Aortic smooth muscle cell (primary cell): ENCODE measurements at places on chromosomes 6 and 20. TPM values are rescaled to one million over a fixed set of nuclear protein-coding genes. Genes with fewer than 3 reads are reported as not detected.

Gene RIPPLY2
- total RNA-seq: not detected in 2 replicates

Gene SNAI1
- 0.68 and 0.79 TPM in 2 replicates for total RNA-seq

Gene RAB44
- under 0.01 TPM in 1 of 2 replicates, not detected in the other for total RNA-seq

Gene ZC2HC1B
- not detected in 2 replicates for total RNA-seq

Gene KHDC1
- total RNA-seq: 2.0 and 4.1 TPM in 2 replicates
